ENCODE measurements at places on chromosomes 2 and 18.
A peak's percentile ranks its signal among the peaks of the same experiment; 100 is the strongest.

GRCh38 chr18:58785171-58785805 lies 79.4 kb upstream of the ZNF532 start:
- DNase-seq = no peak

DNA sequence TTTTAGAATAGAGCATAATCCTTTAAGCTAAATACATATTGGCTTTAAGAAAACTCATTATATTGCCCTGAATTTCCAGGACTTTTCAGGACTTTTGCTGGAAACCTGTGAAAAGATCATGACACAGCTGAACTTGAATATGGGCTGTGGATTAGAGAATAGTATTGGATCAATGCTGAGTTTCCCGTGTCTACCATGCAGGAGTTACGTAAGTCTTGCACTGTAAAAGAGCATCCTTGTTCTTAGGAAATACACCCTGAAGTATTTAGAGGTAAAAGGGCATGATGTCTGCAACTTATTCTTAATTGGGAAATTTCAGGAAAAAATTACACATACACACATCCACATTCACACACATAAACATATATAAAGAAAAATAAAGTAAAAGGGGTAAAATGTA lies 82.1 kb downstream of the ZFP36L2 start:
- no peak for DNase-seq

- no peak for DNase-seq
Measured at GRCh38 chr2:168079236-168079635, 168.2 kb downstream of the STK39 start.

DNA sequence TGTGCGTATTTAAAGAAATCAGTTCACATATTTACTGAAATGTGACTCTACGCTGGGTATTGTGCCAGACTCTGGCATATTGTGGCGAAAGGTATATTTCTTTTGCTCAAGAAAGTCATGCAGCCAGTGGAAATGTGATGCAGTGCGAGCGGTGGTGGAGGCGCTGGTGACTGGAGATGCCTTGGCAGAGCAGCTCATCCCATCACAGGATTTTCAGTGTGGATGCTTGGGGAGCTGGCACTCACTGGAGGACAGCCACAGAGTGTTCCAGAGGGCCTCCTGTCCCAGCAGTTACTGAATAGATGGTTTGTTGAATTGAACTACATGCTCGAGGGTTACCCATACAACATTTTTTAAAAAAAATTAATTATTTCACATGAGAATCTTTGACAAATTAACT lies 117.6 kb downstream of the ZNF407 start:
- no peak for DNase-seq

- DNase-seq = no peak
Measured at GRCh38 chr2:158922601-158923000, 45.8 kb upstream of the TANC1 start.

DNA sequence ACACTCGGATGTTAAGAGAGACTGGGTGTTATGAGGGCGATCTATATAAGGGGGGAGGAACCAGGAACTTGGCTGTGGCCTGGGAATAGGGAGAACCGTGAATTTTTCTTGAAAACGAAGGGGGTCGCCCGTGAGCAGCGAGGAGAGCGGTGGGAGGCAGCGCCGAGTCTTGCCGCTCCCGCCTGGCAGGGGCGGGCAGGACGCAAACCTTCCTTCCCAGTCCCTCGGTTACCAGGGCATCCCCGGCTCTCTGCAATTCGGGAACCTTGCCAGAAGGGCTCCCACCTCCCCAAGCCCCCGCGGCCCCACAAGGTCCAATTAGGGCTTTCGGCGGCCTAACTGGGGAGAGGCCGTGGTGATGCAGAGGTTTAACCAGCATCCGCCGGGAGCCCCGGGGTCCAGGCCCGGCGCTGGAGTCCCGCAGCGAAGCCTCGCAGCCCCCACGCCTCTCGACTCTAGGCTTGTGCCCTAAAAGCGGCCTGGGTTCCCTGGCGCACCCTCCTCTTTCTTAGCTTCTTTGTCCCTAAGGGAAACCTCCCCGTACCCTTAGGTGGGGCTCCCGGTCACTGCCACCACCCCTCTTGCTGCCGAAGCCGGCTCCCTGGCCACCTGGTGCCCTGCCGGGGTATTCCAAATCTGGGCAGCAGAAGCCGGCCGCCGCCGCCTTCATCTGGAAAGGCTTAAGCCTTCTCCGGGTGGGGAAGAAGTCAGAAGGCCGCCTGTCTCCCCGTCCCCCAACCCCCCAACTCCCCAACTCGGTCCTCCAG lies 680 bp upstream of the FHOD3 start:
- peak; percentile 79 for DNase-seq

Measured in NCI-H345 (cell line).